Caco-2 (cell line): ENCODE measurements at places on chromosomes 12 and 14. TPM values are rescaled to one million over a fixed set of nuclear protein-coding genes. Genes with fewer than 3 reads are reported as not detected.
A peak's percentile ranks its signal among the peaks of the same experiment; 100 is the strongest.

DNA sequence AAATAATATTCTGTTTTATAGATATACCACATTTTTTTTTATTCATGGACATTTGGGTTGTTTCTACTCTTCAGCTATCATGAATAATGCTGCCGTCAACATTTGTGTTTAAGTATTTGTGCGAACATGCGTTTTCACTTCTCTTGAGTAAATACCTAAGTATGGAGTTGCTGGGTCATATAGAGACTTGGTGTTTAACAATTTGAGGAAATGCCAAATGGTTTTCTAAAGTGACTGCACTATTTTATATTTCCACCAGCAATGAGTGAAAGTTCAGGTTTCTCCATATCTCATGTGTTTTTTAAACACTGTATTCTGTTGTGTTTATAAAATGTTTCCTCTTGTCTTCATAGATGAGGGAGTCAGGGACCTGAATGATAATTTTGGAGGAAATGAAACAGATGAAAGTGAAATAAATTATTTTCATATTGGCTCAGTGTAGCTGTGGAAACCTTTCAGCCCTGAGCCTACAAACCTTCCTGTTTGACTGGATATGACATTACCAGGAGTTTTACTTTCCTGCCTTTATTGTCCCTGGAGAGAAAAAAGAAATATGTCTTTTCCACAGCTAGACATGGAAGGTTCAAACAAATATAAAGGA is 26.3 kb downstream of the DAAM1 start:
- H3K27me3 ChIP-seq = no peaks in the 10 kb centered on the region
- DNase-seq = no peak
- H3K36me3 ChIP-seq = no peaks in the 10 kb centered on the region
- peaks cover 14% of the 10 kb centered on the region for H3K4me1 ChIP-seq

- peaks cover 41% of the 10 kb centered on the region for H3K4me1 ChIP-seq
- H3K4me3 ChIP-seq = no peak overlapping the region
- peak overlapping the region; percentile 45 for H3K27ac ChIP-seq
- H3K27me3 ChIP-seq = no peaks in the 10 kb centered on the region
Observed at GRCh38 chr12:106081606-106082005, 57.1 kb downstream of the NUAK1 start.

GRCh38 chr12:100166232-100166631 is 23.6 kb upstream of the BLTP3B start:
- H3K36me3 ChIP-seq = peaks cover 7% of the 10 kb centered on the region
- H3K4me1 ChIP-seq = no peaks in the 10 kb centered on the region
- H3K4me3 ChIP-seq = no peak overlapping the region
- H3K27ac ChIP-seq = no peak overlapping the region
- no peaks in the 10 kb centered on the region for H3K27me3 ChIP-seq

- no peak for DNase-seq
- no peaks in the 10 kb centered on the region for H3K27me3 ChIP-seq
- no peaks in the 10 kb centered on the region for H3K36me3 ChIP-seq
- H3K4me1 ChIP-seq = peaks cover 5% of the 10 kb centered on the region; the same call in 1 of the 2 replicates
- no peak overlapping the region for H3K4me3 ChIP-seq
Observed at GRCh38 chr14:37089410-37089809, 83.0 kb downstream of the SLC25A21 start.

DNA sequence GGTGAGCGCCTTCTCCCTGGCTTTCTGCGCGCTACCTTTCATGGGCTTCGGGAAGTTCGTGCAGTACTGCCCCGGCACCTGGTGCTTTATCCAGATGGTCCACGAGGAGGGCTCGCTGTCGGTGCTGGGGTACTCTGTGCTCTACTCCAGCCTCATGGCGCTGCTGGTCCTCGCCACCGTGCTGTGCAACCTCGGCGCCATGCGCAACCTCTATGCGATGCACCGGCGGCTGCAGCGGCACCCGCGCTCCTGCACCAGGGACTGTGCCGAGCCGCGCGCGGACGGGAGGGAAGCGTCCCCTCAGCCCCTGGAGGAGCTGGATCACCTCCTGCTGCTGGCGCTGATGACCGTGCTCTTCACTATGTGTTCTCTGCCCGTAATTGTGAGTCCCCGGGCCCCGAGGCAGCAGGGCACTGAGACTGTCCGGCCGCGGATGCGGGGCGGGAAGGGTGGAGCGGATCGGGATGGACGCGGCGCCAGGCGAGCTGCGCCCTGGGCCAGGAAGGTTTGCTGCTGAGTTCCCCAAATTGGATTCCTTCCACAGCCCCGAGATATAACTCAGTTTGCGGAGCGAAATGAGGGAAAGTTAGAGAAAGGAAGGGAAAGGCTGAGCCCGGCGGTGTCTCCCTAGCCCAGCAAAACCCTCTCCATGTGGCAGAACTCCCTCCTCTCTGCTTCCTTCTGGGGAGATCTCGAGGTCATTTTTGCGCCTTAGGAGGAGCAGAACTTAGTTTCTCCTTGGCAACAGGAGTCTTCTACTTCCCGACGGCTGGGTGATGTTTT is 972 bp downstream of the PTGDR start:
- no peak overlapping the region for H3K27ac ChIP-seq
- H3K4me1 ChIP-seq = no peaks in the 10 kb centered on the region
- no peaks in the 10 kb centered on the region for H3K27me3 ChIP-seq

GRCh38 chr12:105978276-105978675 is 160.5 kb downstream of the NUAK1 start:
- H3K27ac ChIP-seq = no peak overlapping the region
- H3K4me3 ChIP-seq = no peak overlapping the region
- no peaks in the 10 kb centered on the region for H3K36me3 ChIP-seq
- no peak for DNase-seq
- H3K27me3 ChIP-seq = no peaks in the 10 kb centered on the region; the same call in 1 of the 2 replicates

- H3K27me3 ChIP-seq = no peaks in the 10 kb centered on the region
- no peak for DNase-seq
- H3K36me3 ChIP-seq = no peaks in the 10 kb centered on the region
Observed at GRCh38 chr14:35509846-35510245, 24.1 kb upstream of the INSM2 start.

DNA sequence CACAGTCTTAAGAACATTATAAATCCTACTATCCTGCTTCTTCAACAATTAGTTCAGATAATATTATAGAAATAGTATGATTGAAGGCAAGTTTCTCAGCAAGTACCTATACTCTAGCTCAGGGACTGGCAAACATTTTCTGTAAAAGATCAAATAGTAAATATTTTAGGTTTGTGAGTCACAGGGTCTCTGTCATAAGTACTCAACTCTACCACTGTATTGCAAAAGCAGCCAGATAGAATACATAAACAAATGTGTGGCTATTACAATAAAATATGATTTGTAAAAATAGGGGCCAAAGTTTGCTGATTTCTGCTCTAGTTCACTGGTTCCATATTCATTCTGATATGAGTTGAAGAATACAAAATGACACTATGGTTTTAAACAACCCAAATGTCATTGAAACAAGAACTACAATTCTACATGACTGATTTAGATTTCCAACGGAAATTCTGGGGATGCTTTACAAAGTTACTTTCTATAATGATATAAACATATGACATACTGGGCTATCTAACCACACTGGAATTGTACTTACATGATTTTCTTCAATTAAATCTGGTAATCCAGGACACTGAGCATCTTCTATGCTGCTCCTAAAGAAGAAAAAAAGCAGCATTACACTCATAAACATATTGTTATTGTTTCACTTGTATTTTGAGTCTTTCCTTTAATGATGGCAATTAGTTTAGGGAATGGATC is 23.2 kb downstream of the LGALS3 start:
- H3K27me3 ChIP-seq = no peaks in the 10 kb centered on the region
- H3K36me3 ChIP-seq = peaks cover 1% of the 10 kb centered on the region; the same call in 1 of the 2 replicates
- H3K4me3 ChIP-seq = no peak overlapping the region
- no peak overlapping the region for H3K27ac ChIP-seq
- no peaks in the 10 kb centered on the region for H3K4me1 ChIP-seq

GRCh38 chr14:45641541-45641940 is 388.5 kb upstream of the MIS18BP1 start:
- H3K4me3 ChIP-seq = no peak overlapping the region
- H3K36me3 ChIP-seq = no peaks in the 10 kb centered on the region
- no peaks in the 10 kb centered on the region for H3K4me1 ChIP-seq
- H3K27ac ChIP-seq = no peak overlapping the region

GRCh38 chr12:47722941-47723631 is 2.2 kb downstream of the ENDOU start:
- peaks cover 17% of the 10 kb centered on the region for H3K4me1 ChIP-seq
- H3K36me3 ChIP-seq = no peaks in the 10 kb centered on the region
- no peak overlapping the region for H3K4me3 ChIP-seq
- no peak overlapping the region for H3K27ac ChIP-seq
- no peaks in the 10 kb centered on the region for H3K27me3 ChIP-seq

- DNase-seq = peak; percentile 29
- no peak overlapping the region for H3K4me3 ChIP-seq
- H3K36me3 ChIP-seq = no peaks in the 10 kb centered on the region
- H3K27me3 ChIP-seq = no peaks in the 10 kb centered on the region
- H3K4me1 ChIP-seq = peaks cover 8% of the 10 kb centered on the region; the same call in 1 of the 2 replicates
Observed at GRCh38 chr12:28202374-28203130, 12.3 kb downstream of the CCDC91 start.

- no peaks in the 10 kb centered on the region for H3K27me3 ChIP-seq
- no peaks in the 10 kb centered on the region for H3K36me3 ChIP-seq
- H3K4me1 ChIP-seq = no peaks in the 10 kb centered on the region
- no peak overlapping the region for H3K27ac ChIP-seq
Observed at GRCh38 chr12:93912086-93912733, 235.0 kb downstream of the CRADD start.

DNA sequence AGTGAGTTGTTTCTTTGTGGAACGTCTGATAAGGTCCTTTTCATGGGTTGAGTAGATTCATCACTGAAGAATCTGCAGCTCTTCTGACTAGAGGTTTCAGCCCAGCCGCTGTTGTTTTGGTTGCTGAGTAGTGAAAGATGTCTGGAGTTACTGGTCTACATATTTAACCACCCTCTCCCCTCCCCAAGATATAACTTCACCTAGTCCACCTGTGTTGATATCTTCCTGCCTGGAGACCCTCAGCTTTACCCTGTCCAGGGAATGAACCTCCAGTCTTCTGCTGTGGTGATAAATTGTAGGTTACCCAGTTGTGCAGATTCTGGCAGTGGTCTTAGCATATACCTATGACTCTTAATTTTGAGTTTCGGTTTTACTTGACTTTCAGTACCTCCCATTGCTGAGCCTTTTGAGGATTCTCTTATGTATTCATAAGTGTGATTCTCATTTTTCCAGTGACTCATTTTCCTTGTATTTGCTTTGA is 62.9 kb downstream of the CCDC91 start:
- no peak overlapping the region for H3K27ac ChIP-seq
- H3K27me3 ChIP-seq = no peaks in the 10 kb centered on the region
- H3K4me3 ChIP-seq = no peak overlapping the region
- no peak for DNase-seq

GRCh38 chr14:57461777-57462320 is 31.8 kb downstream of the CCDC198 start:
- H3K27me3 ChIP-seq = no peaks in the 10 kb centered on the region
- H3K27ac ChIP-seq = no peak overlapping the region
- no peaks in the 10 kb centered on the region for H3K36me3 ChIP-seq
- H3K4me1 ChIP-seq = no peaks in the 10 kb centered on the region
- no peak overlapping the region for H3K4me3 ChIP-seq
- no peak for DNase-seq

DNA sequence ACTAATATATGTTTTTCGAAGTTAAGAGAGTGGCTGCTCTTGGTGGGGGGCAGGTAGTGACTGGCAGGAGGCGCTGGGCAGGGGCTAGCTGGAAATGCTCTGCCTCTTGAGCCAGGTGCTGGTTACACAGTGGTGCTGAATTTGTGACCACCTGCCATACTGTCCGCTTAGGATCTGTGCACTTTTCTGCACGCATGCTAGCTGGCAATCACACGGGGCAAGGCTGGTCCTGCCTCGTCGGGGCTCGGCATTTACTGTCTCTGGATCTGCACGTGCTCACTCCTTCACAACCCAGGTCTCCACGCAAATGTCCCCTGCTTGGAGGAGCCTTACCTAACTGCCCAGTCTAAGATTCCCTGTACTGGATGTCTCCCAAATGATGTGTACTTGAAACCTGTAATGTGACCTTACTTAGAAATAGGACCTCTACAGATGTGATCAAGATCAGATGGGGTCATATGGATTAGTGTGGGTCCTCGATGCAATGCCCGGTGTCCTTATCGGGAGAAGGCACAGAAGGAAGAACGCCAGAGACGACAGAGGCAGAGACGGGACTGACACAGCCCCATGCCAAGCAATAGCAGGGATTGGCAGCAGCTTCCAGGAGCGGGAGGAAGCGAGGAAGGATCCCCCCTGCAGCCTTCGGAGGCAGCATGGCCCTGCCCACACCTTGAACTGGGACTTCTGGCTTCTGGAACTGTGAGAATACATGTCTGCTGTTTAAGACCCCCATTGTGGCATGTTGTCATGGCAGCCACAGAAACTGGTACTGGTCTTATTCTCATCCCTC is 59.5 kb downstream of the RBM19 start:
- H3K4me3 ChIP-seq = no peak overlapping the region
- H3K27me3 ChIP-seq = no peaks in the 10 kb centered on the region
- DNase-seq = no peak
- H3K36me3 ChIP-seq = peaks cover 1% of the 10 kb centered on the region; the same call in 1 of the 2 replicates

DNA sequence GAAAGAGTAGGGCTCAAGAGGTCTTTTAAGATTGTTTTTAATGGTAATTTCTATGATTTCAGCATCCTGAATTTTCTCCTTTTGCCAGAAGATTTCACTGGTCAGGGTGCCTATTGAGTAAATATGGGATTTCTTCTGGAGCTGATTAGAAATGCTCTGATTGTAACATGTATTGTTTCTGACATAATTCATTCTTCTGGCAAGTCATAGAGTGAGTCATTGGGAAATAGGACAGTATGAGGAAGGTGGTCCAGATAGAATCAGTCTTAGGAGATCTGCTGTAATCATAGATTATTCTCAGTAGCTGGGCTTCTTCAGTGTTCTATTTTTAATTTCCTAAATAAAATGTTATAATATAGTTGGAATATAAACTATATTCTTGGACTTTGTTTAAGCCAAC is 182.0 kb upstream of the NAV3 start:
- no peaks in the 10 kb centered on the region for H3K4me1 ChIP-seq
- no peak for DNase-seq
- no peak overlapping the region for H3K4me3 ChIP-seq
- H3K27ac ChIP-seq = no peak overlapping the region

The ACSS3 gene
- 0.70 and 0.95 TPM in 2 replicates for total RNA-seq

The CABP1 gene
- 0.95 and 1.0 TPM in 2 replicates for total RNA-seq

The PTHLH gene
- total RNA-seq = not detected in 2 replicates

The GPR84 gene
- total RNA-seq = not detected in 2 replicates

The OR4K5 gene
- not detected in 2 replicates for total RNA-seq

The OVCH1 gene
- total RNA-seq = not detected in 2 replicates

The OGFOD2 gene
- 21.6 and 22.7 TPM in 2 replicates for total RNA-seq

The CLEC2B gene
- total RNA-seq = not detected in 2 replicates

The OR4K13 gene
- total RNA-seq = not detected in 2 replicates

The RASAL1 gene
- total RNA-seq = not detected in 2 replicates

The CLEC6A gene
- not detected in 2 replicates for total RNA-seq

The BDKRB2 gene
- 1.4 and 2.0 TPM in 2 replicates for total RNA-seq

The AKAP6 gene
- 3.0 and 3.4 TPM in 2 replicates for total RNA-seq
